ENCODE measurements at places on chromosomes 1 and 21.

DNA sequence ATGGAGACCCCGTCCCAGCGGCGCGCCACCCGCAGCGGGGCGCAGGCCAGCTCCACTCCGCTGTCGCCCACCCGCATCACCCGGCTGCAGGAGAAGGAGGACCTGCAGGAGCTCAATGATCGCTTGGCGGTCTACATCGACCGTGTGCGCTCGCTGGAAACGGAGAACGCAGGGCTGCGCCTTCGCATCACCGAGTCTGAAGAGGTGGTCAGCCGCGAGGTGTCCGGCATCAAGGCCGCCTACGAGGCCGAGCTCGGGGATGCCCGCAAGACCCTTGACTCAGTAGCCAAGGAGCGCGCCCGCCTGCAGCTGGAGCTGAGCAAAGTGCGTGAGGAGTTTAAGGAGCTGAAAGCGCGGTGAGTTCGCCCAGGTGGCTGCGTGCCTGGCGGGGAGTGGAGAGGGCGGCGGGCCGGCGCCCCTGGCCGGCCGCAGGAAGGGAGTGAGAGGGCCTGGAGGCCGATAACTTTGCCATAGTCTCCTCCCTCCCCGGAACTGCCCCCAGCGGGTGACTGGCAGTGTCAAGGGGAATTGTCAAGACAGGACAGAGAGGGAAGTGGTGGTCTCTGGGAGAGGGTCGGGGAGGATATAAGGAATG is 505 bp downstream of the LMNA start:
- no peak for DNase-seq

GRCh38 chr1:159895286-159895685 is 4.7 kb downstream of the CFAP45 start:
- no peak for DNase-seq

DNA sequence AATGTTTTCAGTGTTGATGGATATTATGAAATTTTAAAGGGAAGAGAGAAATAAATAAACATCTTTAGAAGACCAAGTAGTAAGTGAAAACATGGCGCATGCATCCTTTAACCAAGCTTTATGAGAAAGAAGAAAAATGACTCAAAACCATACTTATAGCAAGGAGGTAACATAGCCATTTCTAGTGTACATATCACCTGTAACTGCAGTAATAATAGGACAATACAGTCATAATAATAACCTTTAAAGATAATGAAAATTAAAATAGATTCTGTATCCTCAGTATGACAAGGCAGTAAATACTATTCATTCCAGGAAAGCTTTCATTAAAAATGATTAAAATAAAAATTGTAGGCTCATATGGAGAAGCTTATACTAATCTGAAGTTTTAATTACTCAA is 141.2 kb downstream of the COL24A1 start:
- no peak for DNase-seq

- DNase-seq, result no peak
Measured at GRCh38 chr1:63487336-63488065, 35.5 kb downstream of the ITGB3BP start.

Data from CD4-positive, alpha-beta T cell treated with Interleukin-15 for 4 hours (primary cell).